ENCODE measurements at places on chromosomes 11 and 22.

DNA sequence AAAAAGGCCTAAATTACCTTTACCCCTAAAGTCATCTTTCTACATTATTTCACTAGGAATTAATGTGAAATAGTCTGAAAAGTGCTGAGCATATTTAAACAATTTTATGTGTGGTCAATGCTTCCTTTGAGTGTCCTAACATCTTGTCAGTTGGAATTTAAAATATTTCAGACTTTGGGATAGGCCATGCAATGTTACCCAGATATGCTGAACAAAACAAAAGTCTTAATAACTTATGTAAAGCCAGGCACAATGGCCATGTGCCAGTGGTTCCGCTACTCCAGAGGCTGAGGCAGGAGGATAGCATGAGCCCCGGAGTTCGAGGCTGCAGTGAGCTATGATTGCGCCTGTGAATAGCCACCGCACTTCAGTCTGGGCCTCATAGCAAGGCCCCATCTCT, 137.4 kb downstream of the CADM1 start:
- DNase-seq = no peak

DNA sequence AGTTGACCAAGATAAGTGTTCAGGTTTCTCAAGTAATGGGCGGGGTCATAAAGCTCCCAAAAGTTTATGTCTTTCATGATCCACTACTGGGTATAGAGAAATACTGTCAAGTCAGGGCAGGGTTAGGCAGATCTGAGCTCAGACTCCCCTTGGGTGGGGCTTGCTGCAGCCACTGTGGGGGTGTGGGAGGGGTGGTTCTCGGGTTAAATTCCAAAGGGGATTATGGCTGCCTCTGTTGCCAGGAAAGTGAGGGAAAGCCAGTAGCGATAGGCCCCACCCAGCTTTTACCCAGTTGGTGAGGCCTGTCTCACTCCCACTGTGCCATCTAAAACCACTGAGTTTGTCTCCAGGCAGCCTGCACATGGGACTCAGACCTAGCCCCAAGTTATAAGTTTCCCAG, 37.8 kb downstream of the DLG2 start:
- no peak for DNase-seq

DNA sequence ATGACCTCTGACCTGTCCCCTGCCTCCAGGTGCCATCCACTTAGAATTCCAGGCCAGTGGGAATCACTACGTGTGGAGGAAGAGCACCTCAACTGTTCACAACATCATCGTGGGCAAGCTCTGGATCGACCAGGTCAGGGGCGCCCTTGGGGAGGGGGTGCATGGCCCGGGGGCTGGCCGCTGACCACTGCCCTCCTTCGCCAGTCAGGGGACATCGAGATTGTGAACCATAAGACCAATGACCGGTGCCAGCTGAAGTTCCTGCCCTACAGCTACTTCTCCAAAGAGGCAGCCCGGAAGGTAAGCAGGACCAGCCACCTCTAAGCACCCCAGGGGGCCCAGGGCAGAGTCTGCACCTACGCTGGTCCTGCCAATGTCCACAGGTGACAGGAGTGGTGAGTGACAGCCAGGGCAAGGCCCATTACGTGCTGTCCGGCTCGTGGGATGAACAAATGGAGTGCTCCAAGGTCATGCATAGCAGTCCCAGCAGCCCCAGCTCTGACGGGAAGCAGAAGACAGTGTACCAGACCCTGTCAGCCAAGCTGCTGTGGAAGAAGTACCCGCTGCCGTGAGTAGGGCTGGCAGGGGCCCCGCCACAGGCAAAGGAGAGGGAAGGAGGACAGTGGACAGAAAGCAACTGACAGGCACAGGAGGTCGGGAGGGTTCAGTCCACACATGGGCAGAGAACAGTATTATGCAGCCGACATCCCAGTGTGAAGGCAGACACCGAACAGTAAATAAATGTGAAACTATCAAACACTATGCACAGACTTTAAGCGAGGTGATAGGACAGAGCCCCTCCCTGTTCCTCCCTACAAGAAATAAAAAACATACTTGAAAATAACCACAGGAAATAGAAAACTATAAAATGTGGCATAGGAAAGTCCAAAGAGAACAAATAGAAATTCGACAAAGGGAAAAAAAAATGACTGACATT, 74.9 kb downstream of the MORC2 start:
- DNase-seq = no peak

GRCh38 chr22:45452565-45453379, 39.3 kb downstream of the RIBC2 start:
- DNase-seq = no peak

- DNase-seq = no peak
These were observed 142.1 kb downstream of the CNTN5 start for GRCh38 chr11:99162819-99163218.

GRCh38 chr11:34302046-34302921, 55.5 kb downstream of the ABTB2 start:
- no peak for DNase-seq

DNA sequence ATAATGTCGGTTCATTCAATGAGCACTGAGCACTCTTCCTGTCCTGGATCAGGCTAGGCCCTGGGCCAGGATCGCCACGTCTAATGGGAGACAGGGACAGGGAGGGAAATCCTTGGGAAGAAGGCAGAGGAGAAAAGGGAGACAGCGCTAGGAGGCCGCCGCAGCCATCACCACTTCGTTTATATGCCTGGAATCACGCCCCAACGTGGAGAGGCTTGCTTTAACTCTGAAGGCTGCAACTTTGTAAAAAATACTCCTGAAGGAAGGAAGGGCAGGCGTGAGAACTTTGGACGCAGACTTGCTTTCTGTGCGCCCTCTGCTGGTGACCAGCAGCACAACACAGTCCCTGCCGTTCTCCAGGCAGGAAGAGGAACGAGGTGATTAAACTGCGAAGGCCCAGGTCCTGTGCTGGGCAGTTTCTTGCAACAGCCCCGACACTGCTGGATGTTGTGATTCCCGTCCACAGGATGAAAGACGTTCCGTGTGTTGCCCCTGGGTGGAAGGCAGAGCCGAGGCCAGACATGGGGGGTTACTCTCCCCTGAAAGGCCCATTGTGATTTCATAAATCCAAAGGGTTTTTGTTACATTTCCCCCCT, 22.1 kb downstream of the RIBC2 start:
- DNase-seq = peak; percentile 51

DNA sequence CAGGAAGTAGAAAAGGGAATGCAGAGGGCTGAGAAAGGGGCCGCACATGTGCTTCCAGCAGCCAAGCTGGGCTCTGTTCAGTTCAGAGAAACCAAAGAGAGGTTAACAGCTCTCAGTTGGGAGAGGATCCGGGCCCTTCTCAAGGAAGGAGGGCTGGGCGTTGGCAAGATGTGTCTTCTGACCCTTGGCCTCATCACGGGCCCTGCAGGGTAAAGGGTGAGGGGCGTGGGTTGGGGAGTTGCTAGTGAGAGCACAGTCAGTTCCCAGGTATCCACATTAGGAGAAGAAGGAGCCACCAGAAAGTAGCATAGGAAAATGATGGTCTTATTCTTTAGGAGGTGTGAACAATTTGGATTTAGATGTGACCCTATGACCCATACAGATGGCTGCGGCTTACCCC, 73.0 kb downstream of the OSBP2 start:
- no peak for DNase-seq

GRCh38 chr11:76850130-76850529, 10.6 kb upstream of the ACER3 start:
- no peak for DNase-seq

- no peak for DNase-seq
These were observed 18.2 kb downstream of the LIMK2 start for GRCh38 chr22:31230155-31230870.

- DNase-seq = no peak
These were observed 68.9 kb upstream of the KCNQ1OT1 start for GRCh38 chr11:2768471-2769408.

- DNase-seq = no peak
These were observed 404.6 kb downstream of the OPCML start for GRCh38 chr11:133127741-133128140.

DNA sequence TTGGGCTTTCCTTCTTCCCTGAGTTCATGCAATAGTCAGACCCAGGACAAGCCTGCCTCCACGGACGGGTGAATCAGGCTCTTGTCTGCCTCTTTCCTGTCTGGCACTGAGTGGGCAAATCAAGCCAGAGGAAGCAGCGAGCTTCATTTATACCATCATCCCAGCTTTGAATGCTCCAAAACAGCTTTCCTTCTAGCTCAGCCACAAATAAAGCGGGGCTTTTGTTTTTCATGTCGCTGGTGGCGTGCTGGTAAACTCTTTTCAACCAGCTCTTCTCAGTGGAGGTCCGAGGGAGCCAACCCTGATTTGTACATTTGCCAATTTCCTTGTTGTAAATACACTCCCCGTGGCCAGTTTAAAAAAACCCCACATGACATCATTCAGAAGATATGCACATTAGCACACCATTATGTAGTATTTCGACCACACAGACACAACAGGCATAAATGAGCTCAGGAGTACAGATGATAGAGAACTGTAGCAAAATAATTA, 8.6 kb downstream of the C11orf91 start:
- DNase-seq = no peak

- DNase-seq = no peak
These were observed 5.2 kb downstream of the C1QTNF6 start for GRCh38 chr22:37182949-37183245.

DNA sequence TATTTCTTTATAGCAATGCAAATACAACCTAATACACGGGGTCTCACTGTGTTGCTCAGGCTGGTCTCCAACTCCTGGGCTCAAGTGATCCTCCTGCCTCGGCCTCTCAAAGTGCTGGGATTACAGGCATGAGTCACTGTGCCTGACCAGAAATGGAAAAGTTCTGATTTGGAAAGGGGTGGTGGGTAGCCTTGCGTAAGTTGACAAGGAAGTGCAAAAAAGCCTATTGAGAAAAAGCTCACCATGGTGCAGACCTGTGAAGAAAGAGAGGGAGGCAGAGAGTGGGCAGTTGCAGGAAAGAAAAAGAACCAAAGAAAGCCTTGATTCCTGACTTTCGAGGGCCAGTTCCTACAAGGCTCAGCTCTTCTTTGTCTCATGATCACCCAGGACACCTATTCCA, 27.1 kb downstream of the AGBL2 start:
- DNase-seq = no peak

All from stimulated activated CD8-positive, alpha-beta memory T cell treated with anti-CD3 and anti-CD28 coated beads, Interleukin-15, amount 100 ng/mL, for 24 hours (primary cell).